Stimulated activated CD4-positive, alpha-beta T cell treated with anti-CD3 and anti-CD28 coated beads, Interleukin-1b, Interleukin-23, amount 100 ng/mL, for 4 hours (primary cell): ENCODE measurements at places on chromosomes 5 and 9.
A peak's percentile ranks its signal among the peaks of the same experiment; 100 is the strongest.

DNA sequence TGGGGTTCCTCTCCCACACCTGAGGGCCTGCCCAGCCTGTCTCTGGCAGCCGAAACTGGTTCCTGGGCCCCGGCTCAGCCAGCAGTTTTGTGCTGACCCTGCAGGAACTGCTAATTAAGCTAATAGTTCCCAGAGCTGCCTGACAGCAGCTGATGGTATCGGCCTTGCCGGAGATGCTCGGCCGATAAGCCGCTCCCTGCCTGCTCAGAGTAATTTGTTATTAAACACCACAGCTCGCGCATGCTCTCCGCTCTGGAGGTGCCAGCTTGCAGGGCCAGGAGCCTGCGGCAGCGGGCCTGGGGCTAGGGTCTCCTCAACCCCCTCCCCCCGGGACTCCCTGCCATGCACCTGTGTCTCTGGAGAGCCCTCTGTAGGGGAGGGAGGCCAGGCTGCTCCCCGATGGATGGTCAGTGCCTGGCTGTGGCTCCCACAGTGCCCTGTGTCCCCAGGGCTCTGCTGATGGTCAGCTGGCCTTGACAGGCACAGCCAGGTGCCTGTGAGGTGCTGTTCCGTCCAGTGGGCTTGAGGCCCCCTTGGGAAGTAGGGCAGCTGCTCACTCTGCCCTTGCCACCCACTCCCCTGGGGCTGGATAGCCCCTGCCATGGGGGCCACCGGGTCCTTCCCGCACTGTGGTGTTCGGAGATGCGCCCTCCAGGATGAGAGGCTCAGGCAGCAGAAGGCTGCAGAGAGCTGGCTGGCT is 41.7 kb downstream of the RXRA start:
- no peak for DNase-seq

DNA sequence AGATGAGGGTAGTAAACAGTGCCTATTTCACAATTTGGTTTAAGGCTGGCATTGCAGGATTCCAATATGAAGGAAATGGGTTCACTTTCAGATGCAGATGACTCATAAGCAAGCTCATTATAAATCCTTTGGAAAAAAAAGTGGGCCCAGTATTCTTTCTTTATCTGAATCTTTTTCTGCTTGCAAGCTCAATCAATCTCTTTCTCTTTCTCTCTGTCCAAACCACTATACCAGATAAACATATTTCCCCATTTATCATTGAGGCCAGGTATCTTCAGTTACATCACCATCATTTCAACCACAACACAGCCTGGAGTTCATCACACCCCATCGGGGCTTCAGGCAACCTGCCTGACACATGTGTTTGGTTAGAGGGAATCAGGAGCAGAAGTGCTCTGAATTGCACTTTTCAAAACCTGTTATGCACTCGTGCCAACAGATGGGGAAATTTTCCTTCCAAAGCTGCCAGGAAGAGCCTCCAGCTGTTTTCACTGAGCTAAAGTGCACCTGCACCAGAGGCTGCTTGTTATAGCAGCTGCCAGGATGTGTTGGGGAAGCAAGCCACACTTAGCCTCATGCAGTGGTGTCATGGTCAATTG is 30.0 kb upstream of the MAMDC2 start:
- DNase-seq = no peak

DNA sequence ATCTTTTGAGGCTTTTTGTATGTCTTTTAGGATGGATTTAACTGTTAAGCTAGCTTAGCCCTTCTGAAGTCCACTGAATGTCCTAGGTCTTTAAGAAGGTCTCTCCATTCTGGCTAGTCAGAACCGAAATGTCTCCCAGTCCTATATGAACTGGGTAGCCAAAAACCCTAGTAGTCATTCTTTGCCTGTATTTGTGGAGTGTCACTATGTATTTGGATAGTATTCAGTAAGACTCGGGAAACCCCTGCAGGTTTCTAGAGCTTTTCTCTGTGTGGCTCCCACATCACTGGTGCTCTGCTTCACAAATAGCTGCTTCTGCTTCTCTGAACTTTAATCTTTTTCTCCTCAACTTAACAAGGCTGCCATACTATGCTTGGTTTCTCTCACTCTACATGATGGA is 68.0 kb downstream of the RIC1 start:
- DNase-seq = no peak

DNA sequence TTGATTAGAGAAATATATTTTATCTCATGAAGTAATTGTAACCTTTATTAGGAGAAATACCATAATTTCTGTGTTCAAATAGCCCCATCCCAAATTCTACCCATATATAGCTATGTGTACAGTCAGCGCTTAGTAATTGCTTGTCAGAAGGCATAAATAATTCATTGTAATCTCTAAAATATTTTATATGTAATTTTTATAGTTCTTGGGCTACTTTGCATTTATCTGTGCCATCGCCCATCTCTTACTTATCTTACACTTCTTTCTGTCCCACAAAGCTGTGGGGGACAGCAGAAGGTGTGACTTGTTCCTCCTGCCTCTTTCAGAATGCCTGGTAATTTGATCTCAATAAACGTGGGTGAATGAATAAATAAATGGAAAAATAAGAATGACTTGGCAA is 5.5 kb downstream of the ADAMTSL1 start:
- DNase-seq = no peak

DNA sequence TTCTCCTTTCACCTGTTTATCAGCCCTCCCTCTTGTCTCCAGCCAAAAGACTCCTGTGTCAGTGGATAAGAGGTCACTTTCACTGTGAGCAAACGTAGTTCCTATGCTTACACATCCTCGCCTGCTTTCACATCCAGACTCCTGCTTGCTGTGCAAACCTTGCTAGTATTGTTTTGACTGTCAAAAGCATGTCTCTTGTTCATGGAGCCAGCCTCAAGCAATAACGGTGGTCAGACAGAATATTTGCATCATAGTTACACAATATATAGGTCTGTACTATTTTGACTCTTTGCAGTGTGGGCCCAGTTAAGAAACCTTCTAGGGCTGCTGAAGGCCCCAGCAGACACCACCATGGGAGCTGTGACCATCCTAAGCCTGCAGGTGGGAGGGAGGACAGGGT is 420.0 kb downstream of the SEMA5A start:
- no peak for DNase-seq

GRCh38 chr5:135883026-135883425 is 12.6 kb downstream of the IL9 start:
- no peak for DNase-seq

DNA sequence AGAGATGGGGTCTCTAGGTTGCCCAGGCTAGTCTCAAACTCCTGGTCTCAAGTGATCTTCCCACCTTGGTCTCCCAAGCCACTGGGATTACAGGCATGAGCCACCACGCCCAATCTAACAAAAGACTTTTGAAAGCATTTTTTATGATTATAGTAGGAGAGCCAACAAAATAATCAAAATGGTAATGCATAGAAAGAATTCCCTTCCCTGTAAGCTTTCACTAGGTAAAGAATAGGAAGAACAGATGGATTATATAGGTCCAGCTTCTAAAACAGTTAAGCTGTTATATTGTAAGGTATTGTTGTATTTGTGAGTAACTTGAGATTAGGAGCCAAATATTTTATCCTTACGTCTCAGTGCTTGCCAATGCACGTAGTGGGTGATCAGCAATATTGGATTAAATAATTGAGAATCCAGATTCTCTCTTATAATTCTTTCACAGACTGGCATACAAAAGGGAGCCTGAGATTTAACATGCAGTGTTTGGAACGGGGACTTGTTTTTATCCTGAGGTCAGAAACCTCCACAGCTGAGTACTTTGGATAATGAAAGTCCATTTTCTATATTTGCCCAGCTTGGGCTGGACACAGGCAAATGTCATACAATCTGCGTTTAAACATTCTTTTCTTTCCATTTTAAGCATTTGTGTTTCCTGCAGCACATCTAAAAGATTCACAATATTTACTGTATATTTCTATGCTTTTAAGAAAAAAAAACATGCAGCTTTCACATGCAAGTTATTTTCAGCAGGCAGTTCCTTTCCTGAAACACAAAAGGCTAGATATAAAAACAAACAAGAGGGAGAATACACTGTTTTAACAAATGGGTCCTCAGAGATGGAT is 238.4 kb downstream of the ARRDC3 start:
- DNase-seq = no peak

DNA sequence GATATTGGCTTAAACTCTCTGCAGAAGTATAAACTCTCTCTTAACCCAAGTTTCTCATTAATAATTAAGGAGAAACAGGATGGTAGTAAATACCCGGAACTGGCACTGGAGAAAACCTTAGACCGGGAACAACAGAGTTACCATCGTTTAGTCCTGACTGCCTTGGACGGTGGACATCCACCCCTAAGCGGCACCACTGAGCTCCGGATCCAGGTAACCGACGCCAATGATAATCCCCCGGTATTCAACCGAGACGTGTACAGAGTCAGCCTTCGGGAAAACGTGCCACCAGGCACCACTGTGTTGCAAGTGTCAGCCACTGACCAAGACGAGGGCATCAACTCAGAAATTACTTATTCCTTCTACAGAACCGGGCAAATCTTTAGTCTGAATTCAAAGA is 861 bp downstream of the PCDHGB5 start:
- no peak for DNase-seq

DNA sequence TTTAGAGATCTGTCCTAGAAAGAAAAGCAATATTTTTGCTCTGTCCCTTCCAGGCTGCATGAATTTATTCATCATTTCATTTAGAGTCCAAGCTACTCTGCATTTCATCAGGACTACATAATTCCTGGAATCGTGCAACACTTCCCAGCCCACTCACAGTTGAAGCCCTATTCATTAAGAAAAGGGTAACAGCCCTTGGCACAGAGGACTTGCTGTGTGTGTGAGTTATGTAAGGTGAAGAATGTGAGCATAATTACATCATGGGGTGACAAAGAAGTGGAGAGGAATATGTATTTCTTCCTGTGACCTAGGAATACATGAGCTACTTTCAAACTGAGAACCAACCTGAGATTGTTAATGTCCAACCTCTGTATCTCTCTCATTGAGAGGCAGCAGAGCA is 317.4 kb downstream of the ARHGEF28 start:
- DNase-seq = no peak

GRCh38 chr9:81377921-81378320 is 311.4 kb downstream of the TLE1 start:
- no peak for DNase-seq

DNA sequence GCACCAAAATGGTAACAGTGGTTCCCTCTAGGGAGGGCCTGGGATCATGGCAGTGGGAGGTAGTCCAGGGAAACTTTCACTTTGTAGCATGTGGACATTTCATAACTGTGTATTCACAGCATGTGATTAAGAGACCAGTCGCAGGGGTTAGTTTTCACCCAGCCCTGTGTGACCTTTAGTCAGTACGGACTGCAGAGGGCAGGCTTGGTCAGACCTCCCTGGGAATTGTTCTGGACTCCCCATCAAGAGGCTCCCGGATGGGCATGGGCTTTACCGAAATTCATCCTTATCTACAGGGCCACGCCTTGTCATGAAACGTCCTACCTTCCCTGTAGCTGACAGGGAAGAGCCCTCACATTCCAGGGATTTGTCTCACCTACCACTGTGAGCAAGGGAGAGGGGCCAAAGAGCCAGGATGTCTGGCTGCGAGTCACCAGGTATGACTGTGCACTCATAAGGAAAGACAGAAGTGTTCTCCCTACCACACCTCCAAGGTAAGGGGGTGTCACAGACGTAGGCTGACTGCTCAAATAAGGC is 19.9 kb downstream of the GPX3 start:
- DNase-seq = no peak

GRCh38 chr5:124663101-124663506 is 83.3 kb downstream of the ZNF608 start:
- DNase-seq = no peak

GRCh38 chr9:121508415-121508814 is 8.8 kb upstream of the GGTA1 start:
- no peak for DNase-seq

GRCh38 chr9:69971643-69972449 is 71.8 kb upstream of the MAMDC2 start:
- DNase-seq = peak; percentile 15

GRCh38 chr9:22119522-22120158 is 110.5 kb upstream of the CDKN2B start:
- no peak for DNase-seq

DNA sequence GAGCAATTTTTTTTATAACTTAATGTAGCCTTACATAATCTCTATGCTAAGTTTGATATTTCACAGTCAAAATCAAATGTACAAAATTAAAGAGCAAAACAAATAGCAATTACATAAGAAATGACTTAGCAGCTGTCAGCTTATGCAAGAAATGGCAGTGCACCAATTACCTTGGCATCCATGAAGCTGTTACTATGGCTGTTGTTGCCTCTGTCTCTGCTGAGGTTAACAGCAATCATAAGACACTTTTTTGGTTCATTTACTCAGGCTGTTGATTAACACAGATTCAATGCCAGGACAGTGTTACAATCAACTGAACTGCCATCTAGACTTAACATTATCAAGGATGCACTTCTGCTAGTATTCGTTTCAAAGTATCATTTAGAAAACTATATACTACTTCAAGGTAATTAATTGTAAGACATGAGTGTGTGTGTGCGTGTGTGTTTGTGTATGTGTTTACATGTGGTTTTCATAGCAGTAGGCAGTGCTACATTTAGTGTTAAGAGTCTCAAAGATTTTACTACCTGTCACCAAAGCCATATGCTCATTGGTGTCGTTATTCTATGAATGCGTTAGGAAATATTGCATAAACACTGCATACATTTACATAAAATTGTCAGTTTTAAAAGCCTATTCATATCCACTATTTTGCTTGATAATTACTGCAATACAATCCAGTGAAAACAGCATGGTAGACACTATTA is 1084.2 kb upstream of the COX7C start:
- DNase-seq = no peak

DNA sequence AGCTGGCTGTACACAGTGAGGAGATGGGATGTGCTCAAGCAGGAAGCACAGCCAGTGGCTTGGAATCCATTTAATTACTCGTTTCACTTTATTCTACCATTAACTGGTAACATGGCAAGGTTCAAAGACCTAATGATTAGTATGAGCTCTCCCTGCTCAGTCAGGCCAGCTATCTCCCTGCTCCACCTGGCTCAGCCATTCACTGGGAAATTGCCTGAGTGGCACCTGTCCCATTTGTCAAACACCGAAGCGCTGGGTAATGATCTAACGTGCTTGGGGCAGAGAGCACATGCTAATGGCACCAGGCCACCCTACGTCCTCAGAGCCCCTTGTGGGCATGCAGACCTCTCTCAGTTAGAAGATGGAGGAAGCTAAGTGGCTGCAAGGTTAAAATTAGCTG is 162.2 kb downstream of the TTLL11 start:
- no peak for DNase-seq

GRCh38 chr5:38706376-38706775 is 139.4 kb upstream of the OSMR start:
- no peak for DNase-seq
